ENCODE measurements at places on chromosomes 12 and 14.
A peak's percentile ranks its signal among the peaks of the same experiment; 100 is the strongest.

DNA sequence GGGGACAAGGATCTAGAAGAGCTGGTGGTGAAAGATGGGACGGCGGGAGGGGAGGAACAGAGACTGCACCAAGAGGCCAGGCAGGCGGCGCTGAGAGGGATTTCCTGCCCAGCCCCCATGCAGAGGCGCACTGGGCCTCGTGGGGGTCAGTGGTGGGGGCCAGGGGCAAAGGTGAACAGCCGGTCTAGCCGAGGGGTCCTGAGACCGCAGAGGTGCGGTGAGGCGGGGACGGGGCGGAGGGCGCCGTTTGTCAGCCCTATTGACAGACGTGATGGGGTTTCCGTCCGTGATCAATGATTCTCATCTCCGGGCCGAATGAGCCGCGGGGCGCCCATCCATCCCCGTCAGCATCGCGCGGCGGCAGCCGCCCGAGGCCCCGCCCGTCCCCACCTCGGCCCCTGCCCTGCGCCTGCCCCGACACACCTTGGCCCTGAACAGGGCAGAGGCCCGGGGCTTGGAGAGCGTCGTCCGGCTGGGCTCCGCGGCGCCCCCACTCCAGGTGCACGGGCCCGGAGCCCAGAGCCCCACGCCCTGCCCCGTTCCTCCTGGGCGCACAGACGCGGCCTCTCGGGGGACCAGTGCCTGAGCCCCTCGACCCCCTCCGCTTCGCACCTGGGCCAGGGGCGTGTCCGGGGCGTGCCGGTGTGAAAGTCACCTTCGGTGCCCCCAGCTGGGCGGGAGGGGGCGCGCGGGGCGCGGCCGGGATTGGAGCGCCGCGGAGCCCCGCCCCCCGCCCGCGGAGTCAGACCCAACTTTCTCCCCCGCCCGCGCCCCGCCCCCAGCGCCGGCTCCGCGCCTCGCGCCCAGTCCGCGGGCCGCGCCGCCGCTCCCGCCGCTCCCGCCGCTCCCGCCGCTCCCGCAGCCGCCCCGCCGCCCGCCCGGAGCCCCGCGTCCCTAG, at the start of gene NXPH4:
NXPH4 (plus strand) TSS at position 781 of the 898 bp plus-strand sequence. CDS start 176 bp downstream, outside the sequence.
- no peak for DNase-seq

DNA sequence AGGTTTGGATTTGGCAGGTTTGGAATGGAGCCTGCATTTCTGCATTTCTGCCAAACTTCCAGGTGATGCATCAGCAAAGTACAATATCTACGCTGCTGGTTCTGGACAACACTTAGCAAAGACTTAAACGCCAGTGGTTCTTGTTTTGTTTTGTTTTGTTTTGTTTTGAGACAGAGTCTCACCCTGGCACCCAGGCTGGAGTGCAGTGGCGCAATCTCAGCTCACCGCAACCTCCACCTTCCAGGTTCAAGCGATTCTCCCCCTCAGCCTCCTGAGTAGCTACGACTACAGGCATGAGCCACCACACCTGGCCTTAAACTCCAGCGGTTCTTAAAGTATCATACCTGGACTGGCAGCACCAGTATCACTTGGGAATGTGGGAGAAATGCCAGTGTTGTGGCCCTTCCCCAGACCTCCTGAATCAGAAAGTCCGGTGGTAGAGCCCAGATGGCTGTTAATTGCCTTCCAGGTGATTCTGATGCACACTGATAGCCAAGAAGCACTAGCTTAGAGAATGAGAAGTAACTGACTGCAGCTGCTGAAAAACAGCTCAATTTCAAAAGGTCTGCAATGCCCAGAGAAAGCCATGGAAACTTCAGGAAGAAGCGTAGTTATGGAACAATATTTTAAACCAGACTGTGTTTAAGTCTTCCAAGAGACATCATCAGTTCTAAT, 114.8 kb upstream of the FOXN3 start:
- DNase-seq: no peak

GRCh38 chr14:66311990-66312389, 174.2 kb upstream of the CCDC196 start:
- DNase-seq: no peak

- DNase-seq: no peak
Measured at GRCh38 chr14:75268633-75269550, 9.7 kb upstream of the FOS start.

DNA sequence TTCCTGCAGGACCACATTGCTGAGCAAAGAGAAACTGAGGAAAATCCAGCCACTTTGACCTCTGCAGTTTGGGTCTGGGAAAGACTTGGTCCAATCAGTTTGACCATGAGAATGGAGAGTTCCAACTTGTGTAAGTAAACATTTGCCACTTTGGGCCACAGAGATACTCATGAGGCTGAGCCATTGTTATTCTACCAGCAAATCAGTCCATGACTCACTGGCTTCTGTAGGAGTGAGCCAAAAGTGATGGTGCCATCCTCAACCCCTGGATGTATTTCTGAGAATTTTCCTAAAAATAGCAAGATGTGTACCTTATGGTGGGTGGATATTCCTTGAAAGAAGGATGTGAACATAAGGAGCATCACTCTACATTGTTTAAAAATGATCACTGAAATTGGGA, 192.9 kb upstream of the OR4E1 start:
- DNase-seq: peak; percentile 32

GRCh38 chr12:131157743-131158142, 204.0 kb downstream of the ADGRD1 start:
- DNase-seq: no peak

GRCh38 chr14:89042021-89042420, 217.6 kb downstream of the TTC8 start:
- no peak for DNase-seq

GRCh38 chr14:52380294-52380693, 66.2 kb downstream of the PTGER2 start:
- peak; percentile 90 for DNase-seq

- DNase-seq: no peak
Measured at GRCh38 chr14:104385531-104386101, 193.9 kb upstream of the C14orf180 start.

GRCh38 chr14:74963178-74963704, 7.8 kb upstream of the PGF start:
- no peak for DNase-seq

- no peak for DNase-seq
Measured at GRCh38 chr12:68162374-68162773, 2.8 kb upstream of the IFNG start.

- no peak for DNase-seq
Measured at GRCh38 chr12:46777587-46777986, 48.2 kb downstream of the SLC38A4 start.

DNA sequence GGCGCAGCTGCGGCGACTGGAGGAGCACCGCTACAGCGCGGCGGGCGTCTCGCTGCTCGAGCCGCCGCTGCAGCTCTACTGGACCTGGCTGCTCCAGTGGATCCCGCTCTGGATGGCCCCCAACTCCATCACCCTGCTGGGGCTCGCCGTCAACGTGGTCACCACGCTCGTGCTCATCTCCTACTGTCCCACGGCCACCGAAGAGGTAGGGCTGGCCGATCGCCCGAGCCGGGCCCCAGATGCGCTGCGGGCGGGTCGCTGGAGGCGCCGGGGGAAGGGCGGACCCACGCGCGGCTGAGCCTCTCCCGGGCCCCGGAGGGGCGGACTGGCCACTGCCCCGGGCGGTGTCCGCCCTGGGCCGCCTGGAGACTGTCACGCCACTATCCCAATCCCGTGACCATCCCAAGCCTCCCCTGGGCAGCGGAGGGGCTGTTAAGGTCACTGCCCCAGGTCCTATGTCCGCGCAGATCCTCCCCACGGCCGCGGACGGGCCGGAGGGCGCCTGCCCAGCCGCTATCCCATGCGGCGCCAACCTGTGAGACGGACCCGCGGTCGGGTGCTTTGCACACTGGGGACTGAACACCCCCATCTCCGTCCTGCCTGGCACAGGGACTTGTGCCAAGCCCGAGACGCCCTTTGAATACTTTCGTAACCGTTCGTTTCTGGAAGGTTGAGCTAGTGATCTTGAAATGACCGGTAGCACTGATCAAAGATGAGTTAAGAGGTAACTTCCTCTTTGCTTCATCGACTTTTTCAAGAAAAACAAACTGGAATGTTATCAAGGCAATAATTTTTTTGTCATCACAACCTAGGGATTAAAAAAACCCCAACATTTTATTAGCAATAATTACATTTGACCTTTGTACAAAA, 725 bp downstream of the CHPT1 start:
- peak; percentile 34 for DNase-seq

DNA sequence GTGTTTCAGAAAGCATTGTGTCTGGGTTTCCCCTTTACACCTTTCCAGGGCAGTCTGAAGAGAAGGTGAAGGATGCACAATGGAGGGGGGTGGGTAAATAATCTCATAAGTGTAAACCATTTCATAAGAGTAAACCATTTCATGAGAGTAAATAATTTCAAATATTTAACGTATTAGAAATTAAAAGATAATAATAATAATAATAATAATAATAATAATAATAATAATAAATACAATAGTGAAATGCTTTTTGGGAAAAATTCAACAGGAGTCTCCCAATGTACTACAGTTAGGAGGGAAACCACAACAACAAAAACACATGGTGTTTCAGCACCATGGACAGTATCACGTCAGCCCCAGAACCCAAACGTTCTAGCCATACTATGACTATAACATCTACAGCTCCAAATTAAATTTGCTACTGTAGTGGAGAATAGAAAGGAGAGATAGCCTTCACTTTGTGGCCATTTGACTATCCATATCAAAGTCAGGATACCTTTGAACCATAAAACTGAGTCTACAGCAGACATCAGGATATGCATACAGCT, 691.8 kb downstream of the BCL11B start:
- no peak for DNase-seq

DNA sequence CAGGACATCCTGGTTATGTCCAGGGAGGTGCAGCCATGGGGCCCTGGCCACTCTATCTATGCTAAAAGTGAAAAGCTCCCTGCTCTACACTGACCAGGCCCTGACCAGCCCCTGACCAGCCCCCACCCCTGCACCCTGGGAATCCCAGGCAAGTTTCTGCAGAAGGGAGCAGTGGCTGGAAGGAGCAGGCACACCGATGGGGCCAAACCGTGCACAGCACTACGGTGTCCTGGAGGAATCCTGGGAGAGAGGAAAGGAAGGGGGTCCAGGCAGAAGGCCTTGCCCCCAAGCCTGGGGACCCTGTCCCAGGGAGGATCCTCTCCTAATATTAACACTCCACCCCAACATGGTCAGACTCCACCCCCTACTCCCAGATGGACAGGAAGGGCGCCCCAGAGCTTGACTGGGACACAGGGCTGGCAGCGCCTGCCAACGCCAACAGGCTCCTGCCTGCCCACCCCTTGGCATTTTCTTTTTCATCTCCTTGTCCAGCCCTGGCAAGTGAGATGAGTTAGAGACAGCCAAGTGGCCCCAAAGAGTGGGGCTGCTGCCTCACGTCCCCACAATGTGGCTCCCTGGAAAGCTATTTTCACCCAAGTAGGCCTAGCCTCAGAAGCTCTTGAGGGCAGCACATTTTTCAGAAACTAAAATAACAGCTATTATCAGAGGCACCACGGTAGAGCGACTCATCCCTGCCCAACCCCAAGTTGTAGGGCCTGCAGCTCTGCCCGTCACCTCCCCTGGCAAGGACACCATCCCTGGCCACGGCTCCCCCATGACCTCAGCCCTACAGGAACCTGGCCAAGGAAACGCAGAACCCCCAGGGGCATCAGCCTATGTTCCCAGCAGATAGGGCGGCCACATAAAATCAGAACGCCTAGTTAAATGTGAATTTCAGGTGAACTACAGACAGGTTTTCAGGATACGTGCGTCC, 82.6 kb downstream of the SCARB1 start:
- no peak for DNase-seq

GRCh38 chr14:105050551-105050897, 14.7 kb downstream of the GPR132 start:
- no peak for DNase-seq

DNA sequence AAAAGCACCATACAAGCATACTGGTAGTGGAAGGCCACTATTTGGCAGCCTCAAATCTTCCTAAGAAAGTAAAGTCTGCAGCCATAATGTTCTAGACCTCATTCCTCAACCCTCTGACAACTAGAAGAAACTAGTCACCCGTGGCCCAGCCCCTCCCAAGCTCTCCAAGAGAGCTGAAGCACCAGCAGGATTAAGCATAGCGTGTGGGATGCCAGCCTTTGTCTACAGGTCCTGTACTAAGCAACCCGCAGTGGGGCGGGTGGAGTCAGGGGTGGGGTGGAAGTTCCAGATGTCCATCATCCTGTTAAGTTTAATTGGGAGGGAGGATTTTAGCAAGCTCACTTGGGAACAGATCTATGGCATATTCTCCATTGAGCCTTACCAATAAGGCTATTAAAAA, 14.2 kb downstream of the SLC11A2 start:
- DNase-seq: no peak

- DNase-seq: no peak
Measured at GRCh38 chr12:130438711-130439110, 101.0 kb downstream of the PIWIL1 start.

DNA sequence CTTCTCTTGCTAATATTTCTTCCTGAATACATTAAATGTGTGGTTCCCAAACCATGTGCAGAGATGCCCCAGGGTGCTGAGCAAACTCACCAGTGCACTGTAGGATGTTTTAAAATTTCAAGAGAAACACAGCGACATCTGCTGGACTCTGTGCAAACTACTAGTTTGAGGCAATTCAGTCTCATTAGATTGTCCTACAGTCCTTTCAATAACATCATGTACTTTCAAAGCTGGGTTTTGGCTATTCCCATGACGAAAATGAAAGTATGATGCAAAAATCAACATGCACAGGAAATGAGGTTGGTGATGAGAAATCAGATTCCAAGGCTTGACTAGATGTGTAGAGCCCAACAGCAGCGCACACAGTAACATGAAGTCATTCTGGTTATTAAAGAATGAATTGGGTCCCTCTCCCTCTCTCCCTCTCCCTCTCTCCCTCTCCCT, 66.3 kb downstream of the CLIP1 start:
- DNase-seq: peak; percentile 77

- DNase-seq: peak; percentile 2
Measured at GRCh38 chr14:70116278-70116677, 72.5 kb downstream of the SLC8A3 start.

DNA sequence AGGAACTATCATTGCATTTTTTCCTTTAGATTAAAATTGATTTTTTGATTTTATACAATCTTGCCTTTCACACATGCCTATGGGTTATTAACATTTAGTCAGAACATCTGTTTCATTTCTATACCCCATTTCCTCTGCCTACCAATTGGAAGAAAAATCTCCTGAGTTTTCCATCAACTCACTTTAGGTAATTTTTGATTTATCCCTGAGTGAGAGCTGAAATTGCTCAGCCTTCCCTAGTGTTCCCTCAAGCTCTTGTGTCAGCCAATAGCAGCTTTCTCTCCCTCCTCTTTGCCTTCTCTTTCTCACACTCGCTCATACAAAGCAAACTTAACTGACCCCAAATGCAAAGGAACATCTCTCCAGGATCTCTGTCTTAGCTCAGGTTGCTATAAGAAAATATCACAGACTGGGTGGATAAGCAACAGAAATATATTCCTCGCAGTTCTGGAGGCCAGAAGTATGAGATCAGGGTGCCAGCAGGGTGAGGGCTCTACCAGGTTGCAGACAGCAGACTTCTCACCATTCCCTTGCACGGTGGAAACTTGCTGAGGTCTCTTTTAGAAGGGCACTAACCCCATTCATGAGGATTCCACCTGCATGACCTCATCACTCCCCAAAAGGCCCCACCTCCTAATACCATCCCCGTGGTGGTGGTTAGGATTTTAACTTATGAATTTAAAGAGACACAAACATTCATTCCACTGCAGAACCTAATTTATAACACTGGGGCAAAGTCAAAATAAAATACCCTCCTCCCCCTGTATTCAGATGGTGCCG, 224.2 kb upstream of the SFSWAP start:
- no peak for DNase-seq
